ENCODE measurements at places on chromosomes 12 and 14. TPM values are rescaled to one million over a fixed set of nuclear protein-coding genes. Genes with fewer than 3 reads are reported as not detected.
A peak's percentile ranks its signal among the peaks of the same experiment; 100 is the strongest.

DNA sequence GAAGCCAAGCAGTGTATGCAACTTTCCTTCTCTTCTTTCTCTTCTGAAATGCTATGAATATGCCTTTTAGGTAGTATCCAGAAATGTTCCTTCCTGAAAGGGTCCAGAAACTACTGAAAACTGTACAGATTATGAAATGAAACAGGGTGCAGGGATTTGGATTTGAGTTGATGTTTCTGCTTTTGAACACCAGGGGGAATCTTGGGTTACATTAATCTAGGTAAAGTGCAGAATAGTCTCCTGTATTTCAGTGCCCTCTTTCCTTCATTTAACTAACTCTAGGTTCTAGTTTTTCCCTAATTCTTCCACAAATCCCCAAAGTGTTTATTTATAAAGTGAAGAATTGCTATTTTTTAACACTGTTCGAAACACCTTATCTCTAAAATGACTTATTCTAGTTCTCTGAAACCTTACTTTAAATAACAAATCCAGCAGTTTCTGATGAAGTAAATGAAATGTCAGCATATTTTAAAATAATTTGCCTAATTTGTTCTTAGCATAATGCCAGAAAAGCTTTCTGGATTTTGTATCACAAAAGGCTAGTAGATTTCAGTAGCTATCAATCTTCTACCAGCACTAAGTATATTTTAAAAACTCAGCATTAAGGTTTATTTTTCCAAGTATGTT lies 111.9 kb downstream of the LRRK2 start:
- DNase-seq: peak; percentile 19

DNA sequence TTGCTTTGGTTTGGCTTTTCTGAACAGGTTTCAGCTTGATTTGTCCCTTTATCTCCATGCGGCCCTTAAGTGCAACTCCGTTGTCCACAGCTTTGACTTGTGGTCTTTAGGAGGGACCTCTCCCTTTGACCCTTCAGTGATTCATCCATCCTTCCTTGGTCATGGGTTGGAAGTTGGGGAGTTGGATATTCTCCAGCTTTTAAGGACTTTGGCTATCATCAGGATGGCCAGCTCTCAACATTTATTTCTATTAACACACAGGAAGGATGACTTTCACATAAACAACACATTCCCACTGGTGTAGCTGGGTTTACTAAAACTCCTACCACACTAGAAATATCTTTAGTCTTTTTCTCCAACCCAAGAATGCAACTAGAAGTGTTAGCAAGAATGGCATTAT lies 50.9 kb upstream of the E2F7 start:
- peak; percentile 54 for DNase-seq

DNA sequence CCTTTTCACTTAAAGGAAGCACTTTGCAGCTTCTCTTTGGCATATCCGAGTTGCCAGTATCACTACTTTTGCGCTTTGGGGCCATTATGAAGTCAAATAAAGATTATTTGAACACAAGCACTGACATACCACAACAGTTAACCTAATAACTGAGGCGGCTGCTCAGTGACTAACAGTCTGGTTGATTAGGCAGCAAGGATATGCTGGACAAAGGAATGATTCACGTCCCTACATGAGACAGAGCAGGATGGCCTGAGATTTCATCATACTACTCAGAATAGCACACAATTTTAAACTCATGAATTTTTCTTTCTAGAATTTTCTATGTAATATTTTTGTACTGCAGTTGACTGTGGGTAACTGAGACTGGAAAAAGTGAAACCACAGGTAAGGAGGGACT lies 56.9 kb upstream of the E2F7 start:
- DNase-seq: peak; percentile 95

DNA sequence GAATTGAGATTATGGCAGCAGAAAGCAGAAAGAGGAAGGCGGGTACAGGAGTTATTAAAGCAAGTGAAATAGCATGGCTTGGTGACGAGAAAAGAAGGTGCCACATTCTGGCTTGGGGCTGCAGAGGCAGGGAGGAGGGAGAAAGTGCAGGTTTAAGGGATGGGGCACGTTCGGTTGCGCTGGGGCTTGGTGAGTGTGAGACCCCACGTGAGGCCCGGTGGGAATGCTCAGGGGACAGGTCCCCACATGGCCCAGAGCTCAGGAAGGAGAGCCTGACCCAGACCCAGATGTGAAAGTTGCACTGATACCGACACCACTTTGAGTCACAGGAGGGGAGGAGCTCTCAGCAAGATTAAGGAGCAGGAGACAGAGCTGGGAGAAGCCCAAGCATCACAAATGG lies 187.1 kb downstream of the PIWIL1 start:
- no peak for DNase-seq

DNA sequence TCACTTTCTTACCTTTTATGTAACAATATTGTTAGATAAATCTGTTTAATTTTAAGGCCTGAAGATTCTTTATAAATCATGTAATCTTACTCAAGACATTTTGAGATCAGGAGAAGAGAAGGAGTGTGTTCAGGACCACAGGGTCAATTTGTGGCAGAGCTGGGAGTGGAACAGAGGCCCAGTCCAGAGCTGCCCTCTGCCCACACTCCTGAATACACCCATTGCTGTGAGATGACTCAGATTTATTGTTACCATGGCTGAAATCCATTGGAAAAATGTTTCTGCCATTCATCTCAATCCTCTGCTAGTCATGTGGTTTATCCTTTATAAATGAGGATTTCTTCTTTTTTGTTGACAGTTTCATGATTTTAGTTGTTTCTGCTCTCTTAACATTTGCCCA lies 100.5 kb upstream of the STXBP6 start:
- peak; percentile 41 for DNase-seq

DNA sequence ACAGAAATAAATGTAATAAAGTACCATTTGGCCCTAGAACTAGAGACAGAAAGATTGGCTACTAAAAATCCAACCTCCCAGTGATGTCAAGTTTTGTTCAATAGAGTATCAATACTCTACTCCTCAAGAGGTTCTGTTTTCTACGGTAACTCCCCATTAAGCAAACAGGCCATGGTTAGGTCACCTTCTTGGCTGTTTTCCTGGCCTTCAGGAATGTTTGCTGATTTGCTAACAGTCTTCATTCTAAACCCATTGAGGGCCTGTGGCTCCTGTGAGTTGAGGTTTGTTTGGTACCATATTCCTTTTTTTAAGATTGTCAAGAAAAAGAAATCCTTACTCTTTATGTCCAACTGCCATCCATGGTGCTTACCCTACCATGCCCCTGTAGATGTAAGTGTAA lies 1022.0 kb upstream of the TMEM132C start:
- DNase-seq: peak; percentile 54

DNA sequence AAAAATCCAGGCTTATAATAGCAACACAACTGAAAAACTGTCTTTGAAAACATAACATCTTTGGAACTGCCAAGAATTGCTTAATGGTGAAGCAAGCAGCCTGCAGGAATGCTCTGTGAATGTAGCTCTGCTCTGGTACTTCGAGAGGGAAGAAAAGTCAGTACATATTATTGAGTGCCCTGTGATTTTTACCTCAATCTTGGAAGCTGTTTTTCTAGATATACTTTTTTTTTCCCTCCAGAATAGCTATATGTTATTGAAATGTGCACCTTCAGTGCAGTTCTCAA lies 508.1 kb downstream of the PCNX1 start:
- no peak for DNase-seq

DNA sequence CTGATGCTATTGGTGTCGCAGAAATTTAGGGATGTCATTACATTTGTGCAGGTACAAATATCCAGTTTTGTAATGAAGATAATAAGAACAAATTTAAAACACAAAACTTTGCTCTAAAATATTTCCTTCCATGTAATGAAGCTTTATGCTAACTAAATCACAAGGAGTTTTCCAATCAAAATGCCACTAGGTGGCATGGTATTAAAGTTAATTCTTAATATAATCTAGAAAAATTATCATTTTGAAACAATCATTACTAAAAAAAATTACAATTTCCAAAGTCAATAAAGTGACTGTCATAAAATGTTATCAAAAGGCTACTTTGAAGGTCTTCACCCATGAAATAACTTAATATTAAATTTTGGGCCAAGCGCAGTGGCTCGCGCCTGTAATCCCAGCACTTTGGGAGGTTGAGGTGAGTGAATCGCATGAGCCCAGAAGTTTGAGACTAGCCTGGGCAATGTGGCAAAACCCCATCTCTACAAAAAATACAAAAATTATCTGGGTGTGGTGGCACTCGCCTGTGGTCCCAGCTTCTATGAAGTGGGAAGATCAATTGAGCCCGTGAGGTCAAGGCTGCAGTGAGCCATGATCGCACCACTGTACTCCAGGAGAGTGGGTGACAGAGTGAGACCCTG lies 77.4 kb downstream of the KIF21A start:
- DNase-seq: no peak

- DNase-seq: no peak
Observed at GRCh38 chr12:16072678-16073077, 161.5 kb downstream of the DERA start.

GRCh38 chr14:20455355-20456300 lies 602 bp downstream of the APEX1 start:
- no peak for DNase-seq

DNA sequence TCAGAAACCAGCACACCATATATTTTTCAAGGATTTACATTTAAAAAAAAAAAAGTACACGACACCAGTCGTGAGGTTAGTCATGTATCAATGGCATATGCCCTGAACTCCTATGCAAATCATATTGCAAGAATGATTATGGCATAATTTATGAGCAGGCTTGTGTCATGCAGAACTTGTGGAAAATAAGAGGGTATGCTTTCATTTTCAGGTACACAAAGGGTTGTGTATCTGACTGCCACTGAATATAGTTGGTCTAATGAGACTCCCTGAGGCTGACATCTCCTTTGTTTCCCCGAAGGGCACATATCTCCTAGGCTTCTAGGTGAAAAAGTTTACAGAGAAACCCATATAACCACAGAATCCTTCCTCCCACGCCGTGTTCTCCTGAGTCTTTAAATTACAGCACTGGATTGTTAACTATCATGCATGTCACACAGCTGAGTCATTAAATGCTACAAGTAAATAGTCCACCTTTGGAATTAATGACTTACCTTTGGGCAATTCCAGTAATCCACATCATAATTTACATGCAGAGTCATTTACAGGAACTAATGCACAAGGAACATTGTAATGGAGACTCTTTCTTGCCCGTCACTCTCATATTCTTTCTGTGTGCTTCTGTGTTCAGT lies 356.7 kb upstream of the DIO2 start:
- DNase-seq: peak; percentile 99

- DNase-seq: no peak
Observed at GRCh38 chr12:58342736-58343135, 401.4 kb downstream of the ATP23 start.

DNA sequence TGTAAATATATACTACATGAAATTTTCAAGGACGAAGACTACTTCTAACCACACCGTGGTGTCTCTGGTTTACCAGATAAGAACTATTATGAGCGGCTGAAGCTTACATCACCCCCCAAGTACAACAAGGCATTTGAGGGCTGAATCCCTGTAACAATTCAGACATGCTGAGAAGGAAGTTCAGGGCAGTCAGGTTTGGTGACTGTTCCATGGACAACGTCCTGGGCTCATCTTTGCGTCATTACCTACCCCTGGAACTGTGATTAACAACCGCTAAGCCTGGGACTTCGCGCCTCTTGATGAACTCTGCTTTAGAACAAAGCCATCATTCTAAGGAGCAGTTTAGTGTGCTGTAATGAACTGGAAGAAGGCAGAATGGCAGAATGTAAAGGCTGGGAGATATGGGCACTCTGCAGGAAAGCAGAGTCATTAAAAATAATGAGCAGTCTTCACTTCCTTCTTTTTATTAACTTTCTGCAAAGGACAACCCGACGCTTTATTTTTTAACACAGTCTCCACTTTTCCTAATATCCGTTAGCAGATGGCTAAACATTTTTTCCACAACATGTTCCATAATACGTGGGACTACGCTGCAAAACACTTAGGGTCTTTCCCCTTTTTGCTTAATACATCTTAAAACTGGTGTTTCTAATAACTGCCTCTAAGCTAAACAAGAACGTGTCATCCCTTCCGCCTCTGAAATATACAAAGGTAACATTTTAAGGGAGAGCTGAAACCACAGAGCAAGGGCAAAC lies 263.2 kb downstream of the ADAMTS20 start:
- no peak for DNase-seq

DNA sequence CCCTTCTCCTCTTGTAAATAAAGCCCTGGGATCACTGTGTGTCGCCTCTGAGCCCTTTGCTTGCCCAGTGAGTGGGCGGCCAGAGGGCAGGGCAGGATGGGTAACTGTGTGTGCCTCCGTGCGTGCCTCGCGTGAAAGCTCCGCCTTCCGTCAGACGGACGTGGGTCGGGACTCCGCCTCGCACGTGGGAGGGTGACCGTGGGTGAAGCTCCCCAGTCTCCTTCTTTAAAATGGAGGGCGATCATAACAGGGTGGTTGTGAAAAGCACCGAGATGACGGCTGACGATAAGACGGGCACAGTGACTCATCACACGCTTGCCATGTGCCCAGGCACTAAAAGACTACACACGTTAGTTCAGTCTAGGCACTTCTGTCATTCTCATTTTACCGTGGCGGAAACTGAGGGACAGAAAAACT lies 9.2 kb downstream of the PHB2 start:
- DNase-seq: no peak

TAS2R7 gene
- not detected for total RNA-seq

MYF5 gene
- not detected for total RNA-seq

OR10AD1 gene
- not detected for total RNA-seq

WNT1 gene
- not detected for total RNA-seq

ACOT4 gene
- 2.7 TPM for total RNA-seq

STAC3 gene
- 1.2 TPM for total RNA-seq

PLCZ1 gene
- 0.69 TPM for total RNA-seq

All from renal cortical epithelial cell (primary cell).